ENCODE measurements at places on chromosomes 7 and 10.
A peak's percentile ranks its signal among the peaks of the same experiment; 100 is the strongest.

DNA sequence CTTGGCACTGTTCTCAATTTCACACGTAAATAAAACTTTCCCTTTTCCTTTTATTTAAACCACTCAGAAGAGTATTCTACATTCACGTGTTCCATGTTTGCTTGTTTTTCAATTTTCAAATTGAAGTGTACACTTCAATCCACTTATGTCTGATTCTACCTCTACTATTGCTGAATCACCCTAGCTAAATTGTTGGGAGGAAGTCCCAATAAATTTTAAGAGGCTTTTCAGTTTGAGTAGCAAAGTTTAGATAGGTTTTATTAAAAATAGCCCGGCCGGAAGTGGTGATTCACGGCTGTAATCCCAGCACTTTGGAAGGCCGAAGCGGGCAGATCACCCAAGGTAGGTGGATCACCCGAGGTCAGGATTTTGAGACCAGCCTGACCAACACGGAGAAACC, 1414.7 kb upstream of the CELF2 start:
- no peak for DNase-seq

DNA sequence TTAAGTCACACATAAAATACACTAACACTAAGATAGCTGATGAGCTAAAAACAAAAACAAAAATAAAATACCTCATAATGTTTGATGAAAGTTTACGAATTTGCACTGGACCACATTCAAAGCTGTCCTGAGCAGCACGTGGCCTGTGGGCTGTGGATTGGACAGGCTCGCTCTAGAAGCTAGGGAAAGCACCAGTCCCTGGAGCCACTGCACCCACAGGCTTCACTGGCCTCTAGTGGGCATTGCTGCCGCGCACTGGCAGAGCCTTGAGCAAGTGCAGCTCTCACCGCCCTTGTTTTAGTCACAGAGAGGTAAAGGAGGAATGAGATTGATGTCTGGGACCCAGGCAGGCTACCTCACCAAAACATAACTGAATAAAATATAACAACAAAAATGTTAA, 67.6 kb downstream of the PAX2 start:
- DNase-seq, result no peak

GRCh38 chr10:110547139-110547761, 20.2 kb upstream of the SMC3 start:
- no peak for DNase-seq

- DNase-seq, result no peak
These were observed 82.0 kb downstream of the RNF133 start for GRCh38 chr7:122616951-122617350.

DNA sequence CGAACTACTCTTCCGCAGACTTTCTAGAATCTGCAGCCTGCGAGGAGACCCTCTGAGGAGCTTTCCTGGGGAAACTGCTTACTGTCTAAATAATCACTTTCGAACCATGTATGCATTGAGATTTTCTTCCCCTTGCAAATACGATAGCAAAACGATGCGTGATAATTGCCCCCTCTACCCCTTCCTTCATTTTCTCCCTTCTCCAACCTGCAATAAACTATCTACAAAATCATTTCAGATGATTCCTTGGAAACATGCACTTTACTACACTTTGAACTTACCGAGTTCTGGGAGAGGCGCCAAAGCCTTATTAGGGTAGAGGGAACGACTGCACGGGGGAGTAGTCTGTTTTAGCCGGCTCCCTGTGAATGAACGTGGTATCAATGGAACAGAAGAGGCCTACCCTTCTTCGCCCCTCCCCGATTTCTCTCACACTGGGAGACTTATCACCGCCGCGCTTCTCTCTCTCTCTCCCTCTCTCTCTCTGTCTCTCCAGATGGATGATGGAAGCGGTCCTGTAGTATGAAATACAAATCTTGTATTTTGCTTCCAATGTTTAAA, at the start of gene FGFBP3:
TSS of gene FGFBP3 (minus strand) at position 370 of the 561 bp plus-strand sequence. CDS start 517 bp downstream, outside the sequence.
- no peak for DNase-seq

DNA sequence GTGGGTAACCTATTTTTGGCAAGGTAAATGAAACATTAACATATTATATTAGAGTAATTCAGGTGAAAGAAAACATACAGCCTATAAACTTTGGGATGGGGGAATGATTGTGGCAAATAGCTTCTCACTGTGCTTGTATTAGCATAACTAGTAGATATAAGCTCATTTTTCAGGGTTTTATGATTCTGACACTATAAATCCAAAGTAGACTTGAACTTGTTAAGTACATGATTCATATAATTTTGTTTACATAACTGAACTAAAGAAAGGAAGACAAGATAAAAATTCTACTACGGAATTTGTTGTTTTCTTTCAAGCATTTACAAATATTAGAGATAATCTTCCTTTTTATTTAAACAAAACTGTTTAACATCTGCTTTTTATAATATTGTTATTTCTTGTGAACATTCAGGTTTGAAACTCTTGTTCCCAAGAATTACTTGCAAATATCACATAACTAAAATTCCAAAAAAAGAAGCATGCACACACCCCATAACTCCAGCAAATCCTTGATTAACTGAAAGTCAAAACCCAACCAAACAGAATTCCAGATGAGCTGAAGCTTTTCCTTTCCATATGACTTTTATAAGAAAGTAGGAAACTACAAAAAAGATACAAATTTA, 142.3 kb downstream of the JAZF1 start:
- no peak for DNase-seq

GRCh38 chr7:97623333-97623732, 108.6 kb upstream of the TAC1 start:
- DNase-seq, result no peak

DNA sequence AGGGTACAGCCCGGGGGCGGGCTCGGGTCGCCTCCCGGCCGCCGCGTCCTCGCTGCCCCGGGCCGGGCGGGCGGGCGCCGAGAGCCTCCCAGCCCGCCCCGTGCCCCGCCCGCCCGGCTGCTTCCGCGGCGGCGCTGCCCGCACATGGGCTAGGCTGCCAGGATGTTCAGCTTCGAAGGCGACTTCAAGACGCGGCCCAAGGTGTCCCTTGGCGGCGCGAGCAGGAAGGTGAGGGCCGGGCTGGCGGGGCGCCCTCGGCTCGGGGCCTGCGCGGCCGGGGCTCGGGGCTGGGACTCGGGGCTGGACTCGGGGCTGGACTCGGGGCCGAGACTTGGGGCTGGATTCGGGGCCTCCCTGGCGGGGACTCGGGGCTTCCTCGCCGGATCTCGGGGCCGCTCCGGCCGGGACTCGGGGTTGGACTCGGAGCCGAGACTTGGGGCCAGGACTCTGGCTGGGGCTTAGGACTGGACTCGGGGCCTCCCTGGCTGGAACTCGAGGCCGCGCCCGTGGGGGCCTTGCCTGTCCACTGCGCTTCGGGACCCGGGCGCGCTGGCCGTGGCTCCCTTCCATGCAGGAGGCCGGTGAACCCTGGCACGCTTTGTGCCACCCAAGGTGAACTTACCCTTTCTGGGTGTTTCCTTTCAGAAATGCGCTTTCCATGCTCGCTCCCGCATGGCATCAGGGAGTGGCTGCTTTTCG, 534 bp downstream of the UBE3C start:
- peak; percentile 30 for DNase-seq

DNA sequence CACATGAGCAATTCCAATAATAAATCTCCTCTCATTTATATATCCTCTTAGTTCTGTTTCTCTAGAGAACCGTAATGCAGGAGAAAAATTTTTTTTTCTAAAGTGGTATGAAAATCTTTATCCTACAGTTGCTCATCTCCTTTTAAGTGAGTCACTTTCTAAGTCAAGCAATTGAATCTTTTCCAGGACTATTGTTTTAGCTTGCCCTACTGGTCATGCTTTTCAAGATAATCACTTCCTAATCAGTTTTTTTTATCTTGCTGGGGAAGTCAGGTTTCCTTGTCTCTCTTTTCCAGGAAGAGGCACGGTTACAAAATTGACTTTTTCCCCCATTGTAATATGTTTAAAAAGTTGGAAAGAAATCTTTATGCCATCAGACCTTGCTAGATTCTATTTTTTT, 44.0 kb downstream of the INPP5F start:
- DNase-seq, result no peak

DNA sequence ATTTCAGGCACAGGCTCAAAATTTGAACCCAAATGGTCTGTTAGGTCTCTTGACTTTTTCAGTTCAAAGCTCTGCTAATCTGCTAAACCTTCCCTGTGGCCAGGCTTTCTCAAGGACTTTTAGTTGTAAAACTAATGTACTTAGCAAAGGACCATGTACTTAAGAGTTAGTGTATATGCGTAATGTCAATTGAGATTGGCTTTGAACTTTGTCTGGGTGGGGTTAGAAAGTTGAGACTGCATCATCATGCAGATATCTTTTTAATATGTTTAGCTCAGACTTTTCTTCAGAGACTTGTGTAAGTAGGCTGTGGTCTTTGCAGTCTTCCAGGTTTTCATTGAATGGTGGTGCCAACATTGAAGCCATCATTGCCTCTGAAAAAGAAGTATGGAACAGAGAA, 33.7 kb downstream of the CYP51A1 start:
- no peak for DNase-seq

GRCh38 chr10:64396105-64396708, 875.0 kb downstream of the REEP3 start:
- no peak for DNase-seq

DNA sequence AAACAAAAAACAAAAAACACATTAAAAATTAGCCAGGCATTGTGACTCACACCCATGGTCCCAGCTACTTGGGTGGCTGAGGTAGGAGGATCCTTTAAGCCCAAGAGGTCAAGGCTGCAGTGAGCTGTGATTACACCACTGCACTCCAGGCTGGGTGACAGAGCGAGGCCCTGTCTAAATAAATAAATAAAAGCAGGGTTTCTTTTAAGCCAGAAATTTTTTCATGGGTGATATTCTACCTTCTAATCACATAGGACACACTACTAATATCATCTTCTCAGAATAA, 14.2 kb upstream of the SVIL start:
- DNase-seq, result no peak

DNA sequence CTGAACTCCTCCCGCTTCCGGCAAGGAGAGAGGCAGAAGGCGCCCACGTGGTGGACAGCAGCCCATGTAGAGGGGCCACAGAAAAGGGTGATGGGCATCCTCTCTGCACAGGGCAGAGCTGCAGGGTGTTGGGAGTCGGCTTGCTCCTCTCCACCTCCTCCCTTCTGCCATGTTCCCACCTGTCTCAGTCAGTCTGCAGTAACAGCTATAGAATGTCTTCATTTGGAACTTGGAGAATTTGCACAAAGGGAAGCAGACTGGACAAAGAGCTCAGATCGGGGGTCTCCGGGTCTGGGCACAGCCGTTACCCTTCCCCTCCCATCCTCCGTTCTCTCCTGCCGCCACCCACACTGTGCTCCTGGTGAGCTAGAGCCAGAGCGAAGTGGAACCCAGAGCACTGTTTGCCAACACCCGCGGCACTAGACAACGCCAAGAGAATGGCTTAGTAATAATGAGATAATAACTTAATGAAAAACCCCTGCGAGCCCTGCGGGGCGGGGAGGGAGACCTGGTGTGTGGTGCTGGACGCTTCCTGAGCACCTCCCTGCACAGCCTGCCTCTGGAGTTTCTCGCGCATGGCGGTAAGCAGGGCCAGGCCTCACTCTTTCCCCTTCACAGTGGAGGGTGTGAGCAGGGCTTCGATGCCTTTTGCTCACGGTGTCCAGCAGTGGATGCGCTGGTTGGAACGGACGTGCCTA, 254.7 kb downstream of the PAXIP1 start:
- DNase-seq, result no peak

DNA sequence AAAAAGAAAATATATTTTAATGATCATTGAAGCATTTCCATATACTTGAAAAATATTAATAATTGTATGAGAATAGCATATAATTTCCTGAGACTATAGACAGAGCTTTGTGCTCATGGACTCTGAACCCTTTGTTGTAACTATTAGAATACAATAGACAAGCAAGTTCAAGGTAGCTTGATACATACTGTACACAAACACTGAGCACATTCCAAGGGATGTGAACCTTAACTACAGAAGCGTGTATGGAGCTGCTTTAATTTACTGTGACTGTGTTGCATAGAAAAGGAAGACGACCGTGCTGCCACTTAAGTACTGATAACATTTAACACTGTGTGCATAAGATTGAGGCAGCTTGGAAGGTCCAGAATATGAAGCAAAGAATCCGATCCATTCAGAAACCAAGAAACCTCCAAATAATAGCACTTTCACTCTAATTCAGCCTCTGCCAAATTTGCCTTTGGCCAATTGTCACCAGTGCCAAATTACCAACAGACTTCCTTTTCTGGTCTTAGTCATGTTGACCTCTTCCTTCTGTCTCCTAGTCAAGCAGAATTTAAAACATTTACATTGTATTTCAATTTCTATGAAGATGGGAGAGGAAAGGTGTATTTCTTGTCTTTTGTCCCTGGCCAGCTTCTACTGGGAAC, 566.1 kb upstream of the GALNT17 start:
- DNase-seq, result no peak

DNA sequence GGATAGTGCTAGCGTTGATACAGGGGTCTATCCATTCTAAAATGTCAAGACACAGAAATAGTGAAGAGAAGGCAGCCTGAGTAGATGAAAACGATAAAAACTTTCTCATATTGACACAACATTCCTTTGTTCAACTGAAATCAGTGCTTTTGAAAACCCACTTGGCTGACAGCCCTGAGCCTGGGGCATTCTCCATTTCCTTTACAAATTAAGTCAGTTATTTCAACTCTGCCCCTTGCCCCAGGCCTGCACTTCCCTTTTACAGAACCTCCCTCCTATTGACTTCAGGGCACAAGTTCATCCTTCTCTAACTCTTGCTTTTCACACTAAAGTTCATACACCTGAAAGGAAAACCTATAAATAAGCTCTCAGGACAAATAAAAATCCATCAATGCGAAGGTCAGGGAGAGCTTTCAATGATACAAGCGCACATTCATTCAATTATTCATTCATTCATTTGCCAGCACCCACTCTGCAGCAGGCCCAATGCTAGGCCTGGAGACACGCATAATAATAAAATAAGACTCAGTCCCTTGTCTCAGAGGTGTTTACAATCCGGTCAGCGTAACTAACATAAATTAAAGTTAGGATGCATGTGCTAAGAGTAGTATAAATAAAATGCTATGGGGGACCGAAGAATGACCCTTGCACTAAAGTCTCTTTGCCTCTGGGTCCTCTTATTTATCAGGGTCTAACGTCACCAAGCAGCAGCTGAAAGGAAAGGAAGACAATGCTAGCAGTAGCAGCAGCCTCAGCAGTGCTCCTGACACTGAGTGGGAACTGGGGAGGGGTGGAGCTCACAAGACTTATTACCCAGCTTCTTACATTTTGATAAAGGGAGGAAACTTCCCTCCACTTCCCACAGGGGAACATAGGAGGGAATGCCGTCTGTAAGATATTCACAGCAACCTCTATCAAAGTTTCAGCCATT, 134.8 kb downstream of the PDE1C start:
- DNase-seq, result no peak

Measured in stimulated activated CD4-positive, alpha-beta T cell treated with anti-CD3 and anti-CD28 coated beads, Interleukin-1b, Interleukin-23, amount 100 ng/mL, for 1 hour (primary cell).